ENCODE measurements at places on chromosomes 16 and 17.
A peak's percentile ranks its signal among the peaks of the same experiment; 100 is the strongest.

DNA sequence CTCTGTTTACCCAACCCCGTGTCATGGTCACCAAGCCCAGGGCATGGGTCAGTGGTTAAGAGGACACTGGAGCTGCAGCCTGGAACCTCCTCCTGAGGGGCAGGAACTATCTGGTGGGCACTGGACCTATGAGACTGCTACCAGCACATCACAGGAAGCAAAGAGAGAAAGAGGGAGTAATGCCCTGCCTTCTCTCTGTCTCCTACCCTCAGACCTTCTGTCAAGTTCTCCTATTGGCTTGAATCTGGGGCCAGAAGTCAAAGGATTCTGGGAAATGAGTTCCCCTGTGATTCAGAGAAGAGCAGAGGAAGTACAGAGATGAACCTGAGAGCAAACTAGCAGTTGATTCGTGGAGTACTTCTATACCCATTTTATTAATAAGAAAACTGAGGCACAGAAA, 123.0 kb upstream of the GNAO1 start:
- DNase-seq: no peak

GRCh38 chr16:2761886-2762583, 9.6 kb downstream of the SRRM2 start:
- no peak for DNase-seq

DNA sequence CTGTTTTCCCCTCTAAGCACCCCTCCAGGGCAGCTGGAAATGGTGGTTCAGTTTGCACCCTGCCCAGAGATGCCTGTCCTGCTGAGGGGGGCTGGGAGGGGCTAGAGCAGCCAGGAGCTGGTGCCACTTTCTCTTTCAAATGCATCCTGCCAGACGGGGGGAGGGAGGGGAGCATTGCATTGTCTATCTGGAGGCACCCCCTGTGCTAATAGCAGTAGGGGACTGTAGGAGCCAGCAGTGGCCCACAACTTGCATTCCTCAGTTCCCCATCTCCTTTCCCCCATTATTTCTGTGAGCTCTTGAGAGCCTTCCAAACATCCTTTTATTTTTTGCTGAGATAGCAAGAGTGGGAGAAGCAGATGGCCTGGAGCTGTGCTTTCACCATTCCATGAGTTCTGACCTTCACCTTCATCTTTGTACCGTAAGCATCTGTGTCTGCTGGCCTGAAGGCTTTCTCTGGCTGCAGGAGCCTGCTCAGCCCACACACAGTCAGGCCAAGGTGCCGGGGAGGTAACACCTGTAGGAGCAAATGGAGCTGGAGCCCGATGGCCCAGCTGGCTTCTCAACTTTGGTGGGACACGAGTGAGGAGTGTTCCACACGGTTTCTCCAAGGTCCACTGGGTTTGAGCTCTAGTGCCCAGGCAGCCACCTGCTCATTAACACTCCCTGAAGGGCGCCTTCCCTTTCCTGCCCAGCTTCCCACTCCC, 5.2 kb downstream of the WFDC1 start:
- no peak for DNase-seq

GRCh38 chr17:72811976-72812687, 280.4 kb downstream of the SLC39A11 start:
- no peak for DNase-seq

GRCh38 chr17:29151567-29151966, 28.6 kb downstream of the MYO18A start:
- peak; percentile 94 for DNase-seq

- peak; percentile 36 for DNase-seq
Observed at GRCh38 chr16:4537376-4538343, 913 bp downstream of the CDIP1 start.

GRCh38 chr16:30010844-30011713, at the start of gene DOC2A:
DOC2A (minus strand) TSS chr16:30011027; CDS start chr16:30010222, 805 bp downstream.
- no peak for DNase-seq

DNA sequence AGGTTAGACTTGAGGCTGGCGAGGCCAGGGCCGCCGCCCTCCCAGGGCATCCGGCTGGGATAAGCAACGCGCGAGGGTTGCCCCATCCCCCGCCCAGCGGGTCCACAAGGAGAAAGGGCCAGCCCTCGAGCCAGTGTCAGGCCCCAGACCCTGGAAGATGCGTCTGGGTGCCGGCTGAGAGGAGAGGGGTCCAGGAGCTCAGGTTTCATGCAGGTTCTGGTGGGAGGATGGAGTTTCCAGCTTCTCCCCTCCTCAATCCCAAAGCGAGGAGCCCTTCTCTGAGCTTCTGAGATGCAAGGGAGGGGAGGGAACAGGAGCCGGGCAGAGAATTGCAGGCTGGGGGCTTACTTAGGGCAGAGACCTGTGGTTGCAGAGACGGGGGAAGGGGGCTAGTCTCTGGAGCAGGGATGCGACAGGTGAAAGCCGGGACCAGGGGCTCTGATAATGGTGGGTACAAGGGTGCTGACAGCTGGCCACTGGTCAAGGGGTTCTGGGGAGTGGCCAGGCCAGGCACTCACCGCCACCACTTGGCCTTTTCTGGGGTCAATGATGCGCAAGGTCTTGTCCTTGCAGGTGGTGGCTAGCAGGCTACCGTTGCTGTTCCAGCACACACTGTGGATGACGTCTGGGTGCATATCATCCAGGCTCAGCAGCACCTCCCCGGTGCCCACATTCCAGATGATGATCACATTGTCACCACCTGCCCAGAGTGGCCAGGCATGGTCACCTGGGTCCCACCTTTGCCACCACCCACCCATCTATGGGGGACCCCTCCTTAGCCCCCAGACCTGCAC, 4.2 kb downstream of the CORO6 start:
- DNase-seq: no peak

DNA sequence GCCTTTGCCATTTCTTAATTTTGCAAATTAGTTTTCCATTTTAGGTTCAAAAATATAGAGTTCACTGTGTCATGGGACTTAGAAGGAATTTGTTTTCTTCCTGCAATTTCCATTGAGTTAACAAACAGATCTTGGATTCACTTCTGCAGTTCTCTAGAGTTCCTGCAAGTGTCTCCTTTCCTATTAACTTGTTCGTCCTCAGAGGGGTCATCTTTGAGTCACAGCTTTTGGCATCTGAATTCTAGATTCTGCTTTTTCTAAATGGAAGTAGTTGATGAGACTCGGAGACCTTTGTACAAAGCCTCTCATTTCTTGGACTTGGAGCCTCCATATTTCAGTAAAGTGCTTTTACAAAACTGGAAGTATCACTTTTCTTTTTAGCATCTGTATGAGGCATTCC, 323.3 kb downstream of the BCAS3 start:
- peak; percentile 77 for DNase-seq

- DNase-seq: no peak
Observed at GRCh38 chr16:31157136-31157535, 7.3 kb upstream of the PRSS36 start.

GRCh38 chr17:9432134-9432885, 143.3 kb downstream of the STX8 start:
- DNase-seq: no peak

- DNase-seq: no peak
Observed at GRCh38 chr16:880471-881171, 80.1 kb upstream of the GNG13 start.

DNA sequence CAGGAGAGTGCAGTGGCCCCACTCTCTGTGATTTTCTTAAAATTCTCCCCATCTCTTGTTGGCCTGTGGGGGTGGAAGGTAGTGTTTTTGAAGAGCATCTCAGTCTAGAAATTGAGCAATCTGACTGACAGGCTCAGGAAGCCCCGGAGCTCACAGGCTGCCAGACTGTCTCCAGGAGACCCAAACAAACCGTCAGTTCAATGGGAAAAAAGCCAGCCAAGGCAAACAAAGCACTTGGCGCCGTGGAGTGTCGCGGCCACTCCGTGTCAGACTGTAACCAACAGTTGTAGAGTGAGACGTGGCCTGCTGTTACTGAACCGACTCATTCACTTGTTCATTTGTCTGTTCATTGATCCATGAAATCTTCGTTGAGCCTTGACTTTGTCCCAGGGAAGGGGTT, 33.7 kb downstream of the RGS9 start:
- no peak for DNase-seq

- peak; percentile 59 for DNase-seq
Observed at GRCh38 chr16:68257906-68258800, 6.2 kb upstream of the SLC7A6 start.
